ENCODE measurements at places on chromosomes 3 and 15. TPM values are rescaled to one million over a fixed set of nuclear protein-coding genes. Genes with fewer than 3 reads are reported as not detected.

Gene ARPP21
- not detected for total RNA-seq

Gene ADPRH
- total RNA-seq = not detected

Gene P4HTM
- 8.4 TPM for total RNA-seq

Gene SI
- total RNA-seq = not detected

Gene ANKRD34C
- total RNA-seq = 0.29 TPM

DNA sequence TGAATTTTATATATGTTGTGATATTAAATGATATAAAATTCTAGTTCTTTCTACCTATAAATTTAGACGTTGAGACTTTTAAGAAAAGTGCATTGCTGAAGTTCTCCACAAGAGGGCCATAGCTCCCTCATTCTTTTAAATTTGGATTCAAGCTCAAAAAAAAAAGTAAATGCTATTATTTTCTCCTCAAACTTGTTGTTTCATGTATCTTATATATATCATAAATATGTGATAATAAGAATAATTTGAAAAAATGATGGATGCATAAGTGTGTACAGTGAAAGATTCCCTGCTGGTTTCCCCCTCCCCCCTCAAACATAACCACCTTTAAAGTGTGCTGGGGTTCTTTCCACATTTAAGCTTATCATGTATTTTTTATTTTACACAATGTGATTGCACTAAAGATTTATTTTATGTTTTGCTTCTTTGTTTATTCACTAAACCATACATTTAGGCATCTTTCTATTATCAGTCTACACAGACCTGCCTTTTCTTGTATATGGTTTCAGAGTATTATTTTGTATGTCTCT lies 769.4 kb upstream of the GOLIM4 start:
- peak; percentile 52 for DNase-seq

DNA sequence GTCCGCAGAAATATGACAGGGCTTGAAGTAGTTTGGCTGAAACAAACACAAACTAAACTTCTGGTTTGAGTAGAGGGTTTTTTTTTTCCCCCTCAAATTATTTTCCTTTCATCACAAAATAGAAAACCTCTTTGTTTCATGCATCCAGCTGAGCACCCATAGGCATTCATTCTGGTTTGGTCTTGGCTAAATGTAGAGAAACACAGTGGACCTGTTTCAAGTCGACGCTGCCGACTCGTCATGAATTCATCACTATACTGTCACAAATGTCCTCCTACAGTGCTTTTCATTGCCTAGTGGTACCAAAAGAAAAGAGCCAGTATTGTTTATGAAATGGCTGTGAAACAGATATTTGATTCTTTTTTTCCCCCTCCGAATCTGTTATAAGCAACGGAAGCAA lies 52.4 kb upstream of the GYG1 start:
- no peak for DNase-seq

GRCh38 chr3:106206613-106207012 lies 337.8 kb upstream of the CBLB start:
- no peak for DNase-seq

- DNase-seq = peak; percentile 71
These were observed at the start of gene MCTP2 for GRCh38 chr15:94230883-94231722. Gene MCTP2, plus strand, starts transcription at chr15:94231561. Its CDS starts 66,705 bp downstream, at chr15:94298266.

GRCh38 chr3:52269776-52270175 lies 8.7 kb downstream of the WDR82 start:
- DNase-seq = no peak

DNA sequence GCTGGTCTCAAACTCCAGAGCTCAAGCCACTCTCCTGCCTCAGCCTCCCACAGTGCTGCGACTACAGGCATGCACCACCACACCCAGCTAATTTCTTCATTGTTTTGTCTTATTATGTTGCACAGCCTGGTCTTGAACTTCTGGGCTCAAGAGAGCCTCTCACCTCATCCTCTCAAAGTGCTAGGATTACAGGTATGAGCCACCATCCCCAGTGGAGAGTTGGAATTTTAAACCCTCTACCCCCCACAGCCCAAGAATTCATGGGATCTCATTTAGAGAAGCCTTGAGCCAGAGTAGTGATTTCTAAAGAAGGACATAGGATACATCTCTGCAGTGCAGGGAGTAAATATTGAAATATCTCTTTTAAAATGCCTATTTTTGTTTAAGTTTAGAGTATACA lies 221.1 kb downstream of the CACNA2D3 start:
- DNase-seq = no peak

GRCh38 chr3:10546181-10546624 lies 40.8 kb upstream of the ATP2B2 start:
- DNase-seq = no peak

- DNase-seq = no peak
These were observed 88.6 kb downstream of the SLCO3A1 start for GRCh38 chr15:91941871-91942658.

- peak; percentile 27 for DNase-seq
These were observed 60.1 kb upstream of the PCSK6 start for GRCh38 chr15:101549647-101550046.

DNA sequence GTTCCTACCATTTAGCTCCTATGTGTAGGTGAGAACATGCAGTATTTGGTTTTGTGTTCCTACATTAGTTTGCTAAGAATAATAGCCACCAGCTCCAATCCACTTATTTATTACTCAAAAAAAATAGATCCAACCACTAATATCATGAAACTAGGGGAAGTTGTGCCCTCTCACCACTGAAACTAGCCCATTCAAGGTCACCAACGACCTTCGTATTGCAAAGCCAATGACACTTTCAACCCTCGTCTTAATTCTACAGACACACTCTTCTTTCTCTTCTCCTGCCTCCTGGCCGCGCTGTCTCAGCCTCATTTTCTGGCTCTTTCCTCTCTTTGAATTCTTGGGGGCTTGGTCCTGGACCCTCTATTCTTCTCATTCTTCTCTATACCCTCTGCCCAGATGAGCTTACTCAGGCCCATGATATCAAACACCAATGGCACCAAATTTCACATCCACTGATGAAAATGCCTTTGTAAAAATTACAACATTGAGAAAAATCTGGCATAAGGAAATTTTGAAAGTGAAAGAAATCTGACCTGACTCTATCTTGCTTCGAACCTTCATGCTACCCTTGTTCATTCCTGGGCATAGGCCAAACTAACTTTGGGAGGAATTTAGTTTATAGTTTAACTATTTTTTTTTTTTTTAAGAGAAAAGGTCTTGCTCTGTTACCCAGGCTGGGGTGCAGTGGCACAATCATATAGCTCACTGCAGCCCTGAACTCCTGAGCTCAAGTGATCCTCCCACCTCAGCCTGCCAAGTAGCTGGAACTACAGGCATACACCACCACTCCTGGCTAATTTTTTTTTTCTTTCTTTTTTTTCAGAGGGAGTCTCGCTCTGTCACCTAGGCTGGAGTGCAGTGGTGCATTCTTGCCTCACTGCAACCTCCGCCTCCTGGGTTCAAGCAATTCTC lies 25.4 kb upstream of the LIMD1 start:
- no peak for DNase-seq

- no peak for DNase-seq
These were observed 2.9 kb upstream of the PLSCR1 start for GRCh38 chr3:146547235-146547835.

- no peak for DNase-seq
These were observed 120.9 kb downstream of the DTWD1 start for GRCh38 chr15:49741712-49742111.

- peak; percentile 30 for DNase-seq
These were observed 429.5 kb downstream of the OCA2 start for GRCh38 chr15:27669641-27670040.

DNA sequence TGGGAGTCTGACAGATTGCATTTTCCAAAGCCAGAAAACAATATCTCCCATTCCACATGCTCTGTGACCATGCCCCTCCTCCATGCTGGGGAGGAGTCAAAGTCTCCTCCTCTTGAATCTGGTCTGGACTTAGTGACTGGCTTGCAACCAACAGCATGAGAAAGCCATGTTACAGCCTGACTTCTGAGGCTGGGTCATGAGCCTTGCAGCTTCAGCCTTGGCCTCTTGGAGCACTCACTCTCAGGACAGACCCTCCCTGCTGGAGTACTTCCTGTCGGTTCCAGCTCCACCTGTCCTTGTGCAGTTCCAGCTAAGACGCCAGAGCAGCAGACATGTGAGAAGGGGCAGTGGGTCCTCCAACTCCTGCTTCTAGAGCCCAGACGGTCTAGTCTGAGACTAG lies 49.7 kb upstream of the RBSN start:
- peak; percentile 47 for DNase-seq

DNA sequence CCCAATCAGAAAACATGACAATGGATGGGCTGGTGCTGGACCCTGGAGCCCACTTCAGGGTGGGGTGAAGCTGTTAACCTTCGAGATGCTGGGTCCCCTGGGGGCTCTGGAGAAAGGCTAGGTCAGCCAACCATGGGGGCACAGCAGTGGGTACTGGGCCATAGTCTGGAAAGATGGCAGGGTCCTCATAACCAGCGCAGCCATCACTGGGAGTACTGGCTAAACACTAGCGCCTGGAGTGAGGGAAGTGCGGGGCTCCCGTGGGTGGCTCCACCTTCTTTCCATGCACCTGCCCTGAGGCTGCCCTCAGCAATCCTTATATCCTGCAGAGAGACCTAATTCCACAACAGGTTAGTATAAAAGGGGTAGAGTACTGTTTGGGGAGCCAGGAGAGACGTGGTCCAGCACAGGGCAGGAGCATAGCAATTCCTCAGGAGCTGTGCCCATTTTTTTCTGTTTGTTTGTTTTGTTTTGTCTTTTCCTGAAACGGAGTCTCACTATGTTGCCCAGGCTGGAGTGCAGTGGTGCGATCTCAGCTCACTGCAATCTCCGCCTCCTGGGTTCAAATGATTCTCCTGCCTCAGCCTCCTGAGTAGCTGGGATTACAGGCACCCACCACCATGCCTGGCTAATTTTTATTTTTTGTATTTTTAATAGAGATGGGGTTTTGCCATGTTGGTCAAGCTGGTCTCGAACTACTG lies 122.6 kb upstream of the MEF2A start:
- DNase-seq = no peak

- DNase-seq = peak; percentile 100
These were observed 148.8 kb upstream of the TRIM42 start for GRCh38 chr3:140529096-140529495.

DNA sequence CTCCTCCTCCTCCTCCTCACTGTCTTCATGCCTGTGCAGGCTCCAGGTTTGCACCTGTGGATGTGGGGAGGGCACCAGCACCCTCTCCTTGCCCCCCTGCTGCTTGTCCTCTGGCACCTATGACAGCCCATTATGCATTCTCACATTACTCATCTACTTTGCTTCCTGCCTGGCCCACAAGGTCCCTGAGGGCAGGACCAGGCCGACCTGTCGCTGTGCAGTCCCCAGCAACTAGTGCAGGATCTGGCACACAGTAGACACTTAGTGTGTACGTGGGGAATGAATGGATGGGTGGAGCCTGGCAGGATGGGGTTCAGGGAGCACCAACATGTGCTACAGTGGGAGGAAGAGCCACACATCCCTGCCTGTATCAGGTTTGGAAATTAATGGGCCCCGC lies 58.3 kb upstream of the TMEM115 start:
- peak; percentile 25 for DNase-seq

GRCh38 chr3:13012221-13012691 lies 61.0 kb downstream of the IQSEC1 start:
- DNase-seq = peak; percentile 77

DNA sequence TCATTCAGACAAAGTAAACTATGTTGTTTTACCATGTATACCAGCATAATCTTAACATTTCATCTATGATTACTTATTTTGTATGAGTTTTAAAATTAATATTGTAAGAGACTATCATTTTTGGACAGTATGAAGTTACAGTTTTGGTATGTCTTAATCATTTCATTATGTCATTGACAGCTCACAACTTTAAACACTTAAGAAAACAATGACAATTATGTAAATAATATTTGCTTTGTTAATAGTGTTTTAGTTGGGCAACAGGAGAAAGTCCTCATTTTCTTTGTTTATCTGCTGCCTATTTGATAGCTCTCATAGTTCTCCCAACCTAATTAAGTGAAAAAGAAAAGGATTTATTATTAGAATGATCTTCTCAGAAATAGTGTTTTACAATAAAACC lies 80.2 kb downstream of the MEF2A start:
- no peak for DNase-seq

- DNase-seq = no peak
These were observed 12.1 kb upstream of the APBA2 start for GRCh38 chr15:28873585-28874190.

DNA sequence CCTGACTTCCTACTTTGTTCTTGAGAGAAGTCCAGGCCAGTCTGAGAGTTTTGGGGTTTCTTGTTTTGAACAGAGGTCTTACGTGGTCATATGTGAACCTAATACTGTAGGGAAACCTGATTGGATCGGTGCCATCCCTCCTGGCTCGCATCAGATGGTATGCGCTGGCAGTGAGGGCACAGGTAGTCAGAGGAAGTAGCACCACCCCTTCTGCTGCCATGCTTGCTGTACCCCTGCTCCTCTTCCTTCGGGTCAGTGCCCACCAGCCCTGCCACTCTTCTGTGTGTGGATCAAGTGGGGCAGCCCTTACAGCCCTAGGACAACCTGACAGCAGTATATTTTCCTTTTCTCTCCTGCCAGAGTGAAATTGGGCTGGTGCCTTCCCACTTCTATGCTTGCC lies 39.7 kb downstream of the CHCHD6 start:
- DNase-seq = no peak

DNA sequence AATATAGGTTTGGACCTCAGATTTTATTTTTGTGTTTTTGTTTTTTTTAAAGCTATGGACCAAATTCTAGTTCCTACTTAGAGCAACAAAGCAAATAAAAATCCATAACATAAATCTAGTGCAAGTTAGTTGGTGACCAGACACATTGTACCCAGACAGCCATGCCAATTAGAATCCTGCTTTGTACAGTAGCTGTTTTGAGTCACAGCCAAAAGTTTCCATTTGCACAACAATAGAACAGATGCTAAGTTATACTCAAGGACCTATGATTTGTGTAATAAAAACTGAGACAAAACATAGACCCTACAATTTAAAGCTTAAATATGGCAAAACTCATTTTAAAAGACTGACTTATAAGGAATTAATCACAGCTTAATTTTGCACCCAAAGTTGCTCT lies 513.1 kb upstream of the CBLB start:
- DNase-seq = no peak

GRCh38 chr15:31065824-31066223 lies 35.7 kb downstream of the TRPM1 start:
- no peak for DNase-seq

- DNase-seq = peak; percentile 31
These were observed 27.3 kb upstream of the FGD5 start for GRCh38 chr3:14791343-14791945.

- no peak for DNase-seq
These were observed 54.0 kb upstream of the ABHD2 start for GRCh38 chr15:89034305-89034704.

DNA sequence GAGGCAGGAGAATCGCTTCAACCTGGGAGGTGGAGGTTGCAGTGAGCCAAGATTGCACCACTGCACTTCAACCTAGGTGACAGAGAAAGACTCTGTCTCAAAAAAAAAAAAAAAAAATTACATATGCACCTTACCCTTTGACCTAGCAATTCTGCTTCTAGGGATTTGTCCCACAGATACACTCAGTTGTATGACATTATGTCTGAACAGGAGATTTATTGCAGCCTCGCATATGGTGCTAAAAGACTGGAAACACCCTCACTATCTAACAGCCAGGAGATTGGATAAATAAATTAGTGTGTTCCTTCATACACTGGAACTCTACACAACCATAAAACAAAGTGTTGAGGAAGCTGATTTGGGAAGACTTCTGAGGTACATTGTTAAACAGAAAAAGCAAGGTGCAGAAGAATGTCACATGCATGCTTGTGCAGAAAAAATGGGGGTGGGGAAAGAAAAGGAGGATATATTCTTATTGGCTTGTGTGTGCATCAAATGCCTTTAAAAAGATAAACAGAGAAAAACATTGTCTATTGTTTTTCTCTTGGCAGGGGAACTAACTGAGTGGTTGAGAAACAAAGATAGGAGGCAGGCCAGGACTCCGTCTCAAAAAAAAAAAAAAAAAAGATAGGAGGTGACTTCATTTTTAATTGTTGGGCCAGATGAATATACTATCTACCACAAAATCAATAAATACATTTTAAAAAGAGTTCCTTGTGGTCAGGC lies 30.9 kb downstream of the PPCDC start:
- DNase-seq = no peak

All from HT1080 (cell line).